ENCODE measurements at places on chromosomes 2 and 18.

GRCh38 chr2:43171789-43172188, 54.6 kb downstream of the ZFP36L2 start:
- no peak for DNase-seq

GRCh38 chr2:144827404-144827803, 307.5 kb upstream of the ZEB2 start:
- no peak for DNase-seq

- DNase-seq: no peak
Observed at GRCh38 chr2:177783835-177784744, 288.5 kb downstream of the PDE11A start.

DNA sequence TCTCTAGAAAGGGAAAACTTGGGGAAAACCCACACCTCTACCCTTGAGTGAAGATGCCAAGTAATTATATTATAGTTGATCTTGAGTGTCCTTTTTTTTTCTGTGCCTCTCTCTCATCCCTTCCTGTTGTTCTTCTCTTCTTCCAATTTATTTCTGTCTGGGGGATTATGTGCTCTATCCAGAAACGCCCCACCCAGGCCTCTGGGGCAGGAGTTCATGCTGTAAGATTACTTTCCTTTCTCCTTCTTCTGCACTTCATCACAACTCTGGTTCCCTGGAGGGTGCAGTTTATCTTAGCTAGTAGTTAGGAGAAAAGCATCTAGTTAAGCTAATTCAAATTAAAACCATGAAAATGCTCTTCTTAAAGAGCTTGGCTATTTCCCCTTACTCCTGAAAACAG, 30.3 kb upstream of the DNAJC27 start:
- no peak for DNase-seq

DNA sequence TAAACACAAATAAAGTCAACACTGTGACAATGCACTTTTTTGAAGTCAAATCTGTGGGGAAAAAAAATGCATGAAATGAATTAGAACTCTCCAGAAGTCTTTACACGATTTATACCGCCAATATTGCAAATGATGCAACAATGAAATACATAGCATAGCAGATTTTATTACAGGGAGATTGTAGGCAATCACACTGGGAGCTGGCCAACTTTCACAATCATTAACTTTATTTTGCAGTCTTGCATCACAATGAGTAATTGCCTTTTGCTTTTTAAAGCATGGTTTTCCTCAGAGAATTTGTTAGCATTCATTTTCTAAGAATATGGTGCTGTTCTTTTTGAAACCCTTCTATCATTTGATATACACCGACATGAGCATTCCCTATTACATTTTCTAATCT, 366.4 kb upstream of the FSIP2 start:
- no peak for DNase-seq

GRCh38 chr2:127193164-127193966, 26.7 kb downstream of the CYP27C1 start:
- DNase-seq: no peak

- DNase-seq: no peak
Observed at GRCh38 chr2:43507137-43507536, 88.7 kb downstream of the THADA start.

DNA sequence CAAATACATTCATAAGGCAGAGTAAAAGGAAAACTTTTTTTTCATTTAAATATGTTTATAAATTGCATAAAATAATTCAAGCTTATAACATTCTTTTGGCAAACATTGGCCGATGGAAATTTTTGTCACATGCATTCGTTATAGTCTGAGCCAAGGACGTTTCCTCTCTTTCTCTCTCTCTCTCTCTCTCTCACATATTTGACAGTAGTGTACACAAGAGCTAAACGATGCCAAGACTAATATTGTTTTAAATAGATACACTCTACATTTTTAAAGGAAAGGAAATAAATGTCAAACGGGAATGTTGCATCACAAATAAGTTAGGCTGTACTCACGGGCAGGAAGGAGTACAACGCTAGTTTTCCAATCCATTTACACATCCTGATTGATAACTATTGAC, 251.1 kb upstream of the SMIM21 start:
- DNase-seq: no peak

DNA sequence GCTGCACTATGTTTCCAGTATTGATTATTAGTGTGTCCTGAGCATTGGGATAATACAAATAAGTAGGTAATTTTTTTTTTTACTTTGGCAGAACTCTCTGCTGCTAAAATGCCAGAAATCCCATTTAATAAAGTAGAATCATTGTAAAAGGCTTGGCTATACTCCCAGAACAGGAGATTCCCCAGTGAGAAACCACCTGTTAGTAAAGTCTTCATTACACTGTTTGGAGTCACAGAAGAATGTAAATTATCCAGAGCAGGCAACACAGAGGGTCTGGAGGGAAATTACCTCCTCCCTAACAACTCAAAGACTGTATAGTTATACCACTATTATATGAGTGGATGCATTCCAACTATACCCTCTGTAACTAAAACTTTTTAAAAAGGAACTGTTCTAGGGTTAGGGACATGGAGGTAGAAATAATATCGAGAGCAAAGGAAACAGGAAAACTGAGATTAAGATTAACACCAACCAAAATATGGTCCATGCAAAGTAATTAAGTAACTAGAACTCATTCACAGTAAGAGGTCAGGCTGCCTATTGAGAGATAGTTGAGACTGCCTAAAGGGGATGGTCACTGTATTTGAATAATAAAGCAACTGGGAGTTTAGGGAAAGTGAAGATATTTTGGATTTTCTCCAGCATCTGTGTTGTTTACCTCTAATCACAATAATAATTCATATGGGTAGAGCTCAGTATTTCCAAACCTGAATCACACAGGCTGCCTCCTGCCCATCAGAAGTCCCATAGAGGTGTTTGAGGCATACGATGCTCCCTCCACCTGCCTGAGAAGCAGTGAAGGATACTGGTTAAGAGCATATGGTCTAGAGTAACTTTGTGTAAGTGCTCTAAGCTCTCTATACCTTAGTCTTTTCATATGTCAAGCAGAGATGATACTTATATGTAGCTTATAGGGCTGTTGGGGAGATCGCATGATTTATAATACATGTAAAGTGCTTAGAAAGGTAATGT, 34.4 kb downstream of the MAP2 start:
- no peak for DNase-seq

GRCh38 chr2:112019569-112019982, 35.5 kb upstream of the TMEM87B start:
- no peak for DNase-seq

DNA sequence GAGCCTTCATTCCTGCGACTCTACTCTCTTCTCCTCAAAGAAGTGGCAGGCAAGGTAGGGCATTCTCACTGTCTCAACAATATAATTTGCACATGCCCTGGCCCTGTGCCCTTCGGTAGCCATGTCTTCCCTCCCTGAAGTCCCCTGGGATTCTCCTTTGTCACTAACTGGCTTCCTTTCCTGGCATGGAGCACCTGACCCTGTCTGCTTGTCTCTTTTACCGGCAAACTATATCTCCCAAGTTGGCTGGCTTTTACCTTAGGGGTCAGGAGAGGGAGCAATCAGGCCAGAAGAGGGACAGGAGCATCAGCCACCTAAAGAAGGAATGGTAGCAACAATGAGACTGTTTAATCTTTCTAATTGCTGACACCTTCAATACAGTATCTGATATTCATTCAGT, 51.9 kb upstream of the RMDN2 start:
- DNase-seq: no peak

DNA sequence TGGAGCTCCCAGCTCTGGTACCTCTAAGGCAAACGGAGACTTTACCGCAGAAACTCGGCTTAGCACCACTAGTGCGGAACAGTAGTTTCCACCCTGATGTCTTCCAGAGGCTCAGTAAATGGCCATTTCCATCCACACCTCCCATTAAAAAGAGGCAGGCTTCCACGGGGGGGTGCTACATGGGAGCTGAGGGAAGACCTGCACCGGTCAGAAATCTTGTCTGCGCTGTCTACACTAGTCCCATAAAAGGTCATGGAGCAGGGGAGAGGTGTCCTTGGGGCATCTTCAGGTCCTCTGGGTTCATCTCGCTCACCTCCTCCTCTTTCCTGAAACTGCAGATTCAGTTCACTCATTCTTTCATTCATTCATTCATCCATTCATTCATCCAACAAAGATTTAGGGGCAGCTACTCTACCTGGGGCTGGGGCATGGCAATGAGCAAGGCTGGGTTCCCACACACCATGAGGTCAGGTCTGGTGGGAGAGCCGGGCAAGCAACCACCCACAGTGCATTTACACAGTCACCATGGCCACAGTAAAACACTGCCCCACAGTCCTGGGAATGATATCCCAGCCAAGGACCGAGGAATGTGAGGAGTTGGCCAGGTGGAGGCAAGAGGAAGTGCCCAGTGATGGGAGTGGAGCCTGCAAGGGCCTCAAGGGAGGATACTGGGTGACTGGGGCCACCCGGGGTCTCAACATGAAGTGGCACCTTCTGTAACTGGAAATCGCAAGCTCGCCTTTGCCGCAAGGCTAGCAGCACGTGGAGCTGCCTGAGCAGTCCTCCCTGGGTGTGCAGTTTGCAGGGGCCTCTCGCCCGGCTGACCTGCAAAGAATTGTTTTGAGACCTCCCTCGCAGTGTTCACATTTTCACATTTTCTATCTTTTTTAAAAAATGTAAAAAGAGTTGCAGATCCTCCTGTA, 180.2 kb upstream of the RAB6C start:
- DNase-seq: no peak

GRCh38 chr2:44965684-44966083, 24.2 kb downstream of the SIX3 start:
- no peak for DNase-seq

- DNase-seq: no peak
Observed at GRCh38 chr2:128549094-128549493, 230.4 kb upstream of the HS6ST1 start.

GRCh38 chr18:47915930-47916329, 14.5 kb downstream of the SMAD2 start:
- no peak for DNase-seq

DNA sequence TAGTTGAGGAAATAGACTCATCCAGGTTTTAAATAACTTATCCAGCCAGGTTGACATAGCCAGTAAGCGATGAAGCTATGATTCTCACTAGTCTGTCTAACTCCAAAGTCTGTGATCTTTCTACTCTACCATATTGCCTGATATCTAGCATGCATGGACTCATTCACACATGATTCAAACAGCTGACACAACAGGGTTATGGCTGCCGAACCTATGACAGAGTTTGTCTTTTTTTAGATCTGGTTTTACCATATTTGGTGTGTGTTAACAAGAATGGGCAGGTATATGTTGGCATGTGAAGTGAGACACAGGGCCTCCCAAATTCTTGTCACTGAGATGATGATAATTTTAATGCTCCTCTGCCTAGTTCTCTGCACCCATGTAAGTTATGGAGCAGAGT, 210.6 kb downstream of the BABAM2 start:
- DNase-seq: no peak

DNA sequence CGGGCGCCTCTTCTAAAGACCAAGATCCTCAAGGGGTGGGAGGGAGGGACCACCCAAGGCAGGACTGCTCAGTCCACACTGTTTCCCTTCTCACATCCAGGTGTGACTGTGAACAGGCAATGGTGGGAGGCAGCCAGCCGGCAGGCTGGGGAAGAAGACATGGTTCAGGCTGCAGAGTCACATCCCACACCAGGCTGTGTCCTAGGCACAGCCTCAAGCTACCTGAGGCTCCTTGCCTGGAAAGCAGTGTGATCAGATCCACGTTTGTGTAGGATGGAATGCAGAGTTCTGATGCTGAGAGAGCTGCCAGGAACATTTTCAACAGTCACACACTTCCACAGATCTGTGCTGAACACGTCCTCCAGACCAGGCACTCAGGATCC, 16.4 kb downstream of the SLC66A2 start:
- no peak for DNase-seq

GRCh38 chr2:20506201-20506685, 59.4 kb downstream of the RHOB start:
- DNase-seq: no peak

DNA sequence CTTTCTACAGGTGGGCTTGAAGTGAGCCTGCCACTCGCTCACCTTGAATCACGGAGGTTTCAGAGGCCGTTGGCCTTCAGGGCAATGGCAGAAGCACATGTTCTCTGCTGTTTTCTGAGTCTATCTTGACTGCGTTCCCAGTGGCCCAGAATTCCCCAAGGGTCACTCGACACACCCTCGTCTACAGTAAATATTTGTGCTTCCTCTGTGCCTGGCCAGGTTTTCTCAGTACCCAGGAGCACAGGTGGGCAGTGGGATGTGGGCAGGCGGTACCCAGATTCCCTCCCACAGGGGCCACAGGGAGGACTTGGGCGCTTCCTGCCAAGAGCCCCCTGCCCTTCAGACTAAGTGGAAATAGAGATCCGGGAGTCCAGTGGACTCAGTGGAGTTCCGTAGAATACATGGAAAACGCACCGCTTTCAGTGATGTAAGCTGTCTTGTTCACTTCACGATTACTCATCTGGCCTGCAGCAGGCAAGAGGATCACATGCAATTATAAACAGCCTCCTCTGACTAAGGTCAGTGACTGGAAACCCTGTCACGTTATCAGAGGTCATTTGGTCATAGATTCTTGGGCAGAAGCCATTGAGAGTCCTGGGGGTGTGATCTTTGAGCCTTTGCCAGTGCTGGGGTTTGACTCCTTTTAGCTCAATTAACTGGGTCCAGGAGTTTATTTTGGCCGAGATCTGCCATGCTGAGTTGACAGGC, 179.8 kb downstream of the NEDD4L start:
- DNase-seq: no peak

GRCh38 chr2:212843409-212844199, 305.0 kb upstream of the ERBB4 start:
- no peak for DNase-seq

GRCh38 chr18:73316513-73316912, 448.7 kb upstream of the NETO1 start:
- DNase-seq: no peak

- no peak for DNase-seq
Observed at GRCh38 chr2:38850045-38850444, 25.7 kb downstream of the DHX57 start.

- no peak for DNase-seq
Observed at GRCh38 chr2:15557887-15558311, 3.2 kb downstream of the NBAS start.

DNA sequence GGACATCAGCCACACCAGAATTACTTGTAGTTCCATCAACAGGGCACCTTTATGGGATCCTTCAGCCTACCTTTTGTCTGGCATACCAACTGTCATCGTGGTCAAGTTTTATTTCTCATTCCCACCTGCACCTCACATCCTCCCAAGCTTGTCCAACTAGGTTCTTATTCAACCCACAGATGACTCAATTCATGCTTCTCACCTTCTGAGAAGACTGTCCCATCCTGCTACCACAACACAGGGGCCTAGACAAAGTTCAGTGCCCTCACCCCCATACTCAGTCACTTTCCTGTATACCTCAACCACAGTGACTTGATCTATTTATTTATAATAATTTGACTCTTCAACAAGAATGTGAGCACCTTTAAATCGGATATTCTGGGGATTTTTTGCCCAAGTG, 114.4 kb upstream of the ACVR1C start:
- no peak for DNase-seq

DNA sequence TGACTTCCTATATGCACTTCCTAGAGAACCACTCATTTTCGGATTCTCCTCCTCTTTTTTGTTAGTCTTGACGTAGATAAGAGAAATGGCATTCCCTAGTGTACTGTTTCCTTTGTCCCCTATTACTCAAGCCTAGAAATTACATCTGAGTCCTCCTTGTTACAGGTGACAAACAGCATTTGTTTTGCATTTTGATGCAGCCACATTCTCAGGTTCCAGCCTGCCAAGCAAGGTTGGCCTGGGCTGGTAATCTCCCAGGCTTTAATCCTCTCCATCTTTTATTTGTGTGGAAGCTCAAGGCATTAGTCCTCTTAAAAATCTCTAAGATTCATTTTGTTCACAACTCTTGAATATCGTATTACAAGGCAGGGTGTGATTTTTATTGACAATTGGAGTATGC, 318.0 kb upstream of the NRP2 start:
- no peak for DNase-seq

Data from activated T-cell treated with anti-CD3 and anti-CD28 coated beads for 48 hours (primary cell).